ENCODE measurements at places on chromosomes 7 and 10.

GRCh38 chr7:28348636-28349035 is 63.7 kb upstream of the CREB5 start:
- DNase-seq, result no peak

DNA sequence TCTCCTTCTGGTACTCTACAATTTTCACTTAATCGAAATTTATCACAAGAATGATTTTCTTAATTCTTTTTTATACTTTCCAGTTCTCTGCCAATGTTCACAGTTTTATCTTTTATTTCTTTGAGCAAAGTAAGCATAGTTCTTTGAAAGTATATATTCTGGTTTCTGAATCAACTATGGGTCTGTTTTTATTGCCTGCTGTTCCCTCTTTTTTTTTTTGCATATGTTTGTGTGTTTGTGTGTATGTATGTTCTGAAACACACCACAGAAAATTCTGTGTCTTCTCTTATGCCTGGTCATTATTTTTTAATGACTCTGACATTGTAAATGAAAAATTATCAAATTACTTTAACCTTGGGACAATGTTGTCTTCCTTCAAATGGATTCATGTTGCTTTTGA is 15.9 kb upstream of the TMEM273 start:
- DNase-seq, result no peak

GRCh38 chr10:28892818-28893547 is 215.7 kb downstream of the BAMBI start:
- DNase-seq, result no peak

DNA sequence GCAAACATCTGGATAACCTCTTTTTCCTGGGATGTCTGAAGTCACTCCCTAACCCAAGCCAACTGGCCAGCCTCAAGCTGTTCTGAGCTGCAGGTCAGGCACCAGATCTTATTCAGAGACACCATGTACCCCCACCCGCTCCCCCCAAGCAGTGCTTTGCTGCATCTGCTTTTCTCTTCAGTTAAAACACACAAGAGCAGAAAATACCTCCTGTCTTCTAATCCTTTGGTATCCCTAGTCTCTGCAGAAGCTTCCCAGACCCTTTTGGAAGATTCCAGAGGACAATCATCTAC is 3.0 kb downstream of the ZNF488 start:
- no peak for DNase-seq

DNA sequence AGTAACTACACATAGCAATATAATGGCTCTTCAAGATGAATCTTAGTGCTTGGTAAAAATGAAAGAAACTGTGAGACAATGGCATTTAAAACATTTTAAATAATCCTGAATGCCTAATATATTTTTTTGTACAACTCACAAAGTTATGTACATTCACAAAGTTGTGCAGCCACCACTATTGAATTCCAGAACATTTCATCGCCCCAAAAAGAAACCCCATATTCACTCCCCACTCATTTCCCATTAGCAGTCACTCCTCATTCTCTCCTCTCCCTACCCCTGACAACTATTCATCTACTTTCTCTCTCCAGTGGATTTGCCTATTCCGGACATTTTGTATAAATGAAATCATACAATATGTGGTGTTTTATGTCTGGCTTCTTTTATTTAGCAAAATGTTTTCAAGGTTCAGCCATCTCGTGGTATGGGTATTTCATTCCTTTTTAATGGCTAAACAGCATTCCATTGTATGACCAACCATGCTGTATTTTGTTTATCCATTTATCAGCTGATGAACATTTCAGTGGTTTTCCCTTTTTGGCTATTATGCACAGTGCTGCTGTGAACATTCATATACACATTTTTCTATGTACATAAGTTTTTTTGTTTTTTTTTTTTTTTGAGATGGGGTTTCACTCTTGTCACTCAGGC is 34.7 kb downstream of the ENTPD7 start:
- DNase-seq, result no peak

GRCh38 chr7:151211155-151211772 is 976 bp upstream of the H2BK1 start:
- no peak for DNase-seq

- no peak for DNase-seq
Measured at GRCh38 chr7:46537191-46537905, 616.3 kb upstream of the IGFBP3 start.

GRCh38 chr10:124344931-124345330 is 73.8 kb downstream of the OAT start:
- no peak for DNase-seq

GRCh38 chr10:119677904-119678755 is 26.9 kb downstream of the BAG3 start:
- no peak for DNase-seq

DNA sequence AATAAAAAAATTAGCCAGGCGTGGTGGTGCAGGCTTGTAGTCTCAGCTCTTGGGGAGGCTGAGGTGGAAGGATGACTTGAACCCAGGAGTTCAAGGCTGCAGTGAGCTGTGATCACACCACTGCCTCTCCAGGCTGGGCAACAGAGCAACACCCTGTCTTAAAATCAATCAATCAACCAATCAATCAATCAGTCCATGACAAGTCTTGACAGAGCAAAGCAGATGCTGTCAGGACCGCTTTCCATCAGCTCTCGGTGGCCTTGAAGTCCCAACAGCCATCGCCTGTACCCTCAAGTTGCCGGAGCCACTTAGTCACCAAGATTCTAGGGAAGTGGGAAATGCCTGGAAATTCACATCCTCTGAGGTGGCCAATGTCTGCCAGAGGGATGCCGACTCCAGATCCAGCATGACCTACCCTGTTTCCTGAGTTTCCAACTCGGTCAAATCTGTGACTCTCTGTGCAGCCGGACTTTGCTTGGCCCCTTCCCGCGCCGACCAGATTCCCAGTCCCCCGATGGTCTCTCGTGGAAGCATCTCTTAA is 871 bp upstream of the CCL24 start:
- DNase-seq, result no peak

GRCh38 chr7:585229-585711 is 65.6 kb upstream of the PDGFA start:
- DNase-seq, result peak; percentile 32

DNA sequence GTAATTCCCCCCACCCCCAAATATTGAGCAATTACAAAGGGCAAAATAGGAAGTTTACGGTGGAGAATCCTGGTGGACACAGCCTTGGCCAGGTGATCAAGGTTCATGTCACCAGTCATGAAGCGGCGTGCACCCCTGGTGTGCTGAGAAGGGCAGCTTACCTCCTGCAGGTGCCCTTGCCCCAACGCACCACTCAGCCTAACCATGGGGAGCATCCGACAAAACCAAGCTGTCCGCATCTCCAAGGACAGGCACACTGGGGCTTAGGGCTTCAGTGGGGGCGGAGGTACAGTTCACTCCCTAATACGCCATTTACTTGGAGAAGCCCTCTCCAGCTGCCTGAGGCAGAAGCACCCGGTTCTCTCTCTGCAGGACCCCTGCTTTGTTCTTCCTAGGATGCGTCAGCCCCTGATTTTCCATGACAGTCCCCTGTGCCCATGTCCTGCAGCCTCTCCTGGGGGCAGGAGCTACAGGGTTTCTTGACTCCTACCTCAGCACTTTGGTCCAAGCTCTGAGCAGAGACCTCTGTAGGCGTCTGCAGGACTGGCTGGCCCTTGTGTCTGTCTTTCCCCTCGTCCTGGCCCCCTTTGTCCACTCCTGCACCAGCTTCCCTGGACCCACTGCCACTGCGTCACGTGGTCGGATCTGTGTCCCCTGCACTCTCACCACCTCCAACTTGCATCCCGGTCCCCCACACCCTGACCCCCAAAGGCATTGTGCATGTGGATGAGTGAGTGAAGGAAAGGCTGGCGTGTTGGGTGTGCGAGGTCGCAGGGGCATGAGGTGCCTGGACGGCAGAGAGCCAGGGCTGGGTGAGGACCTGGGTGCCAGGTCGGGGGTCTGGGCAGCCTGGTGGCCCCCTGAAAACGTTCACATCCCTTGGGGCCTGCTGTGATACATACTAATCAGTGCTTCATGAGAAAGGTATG is 113.7 kb downstream of the LHPP start:
- no peak for DNase-seq

DNA sequence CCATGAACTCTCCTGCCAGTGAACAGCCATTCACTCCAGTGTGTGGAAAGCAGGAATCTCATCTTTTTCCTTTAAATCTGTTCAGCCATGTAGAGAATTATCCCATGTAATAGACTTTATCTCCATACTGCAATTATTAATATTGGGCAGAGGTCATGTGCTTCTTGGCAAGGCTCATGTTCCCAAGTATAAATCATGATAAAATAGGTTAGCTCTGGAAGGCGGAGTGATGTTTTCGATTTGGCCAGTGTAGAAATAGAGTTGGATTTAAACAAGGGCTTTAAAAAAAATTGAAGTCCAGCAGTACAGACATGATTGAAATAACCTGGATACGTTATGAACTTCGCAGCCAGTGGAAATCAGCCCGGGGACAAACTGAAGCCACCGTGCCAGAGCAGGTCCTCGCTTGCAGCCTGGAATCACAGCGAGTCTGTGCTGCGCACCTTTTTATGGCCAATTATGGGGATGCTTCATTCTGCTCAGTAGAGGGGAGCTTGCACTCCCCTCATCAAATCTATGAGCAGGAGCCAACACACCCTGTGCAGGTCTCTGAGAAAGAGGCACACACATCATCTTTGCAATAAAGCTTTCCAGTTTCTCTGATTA is 654.0 kb upstream of the MKI67 start:
- DNase-seq, result no peak

DNA sequence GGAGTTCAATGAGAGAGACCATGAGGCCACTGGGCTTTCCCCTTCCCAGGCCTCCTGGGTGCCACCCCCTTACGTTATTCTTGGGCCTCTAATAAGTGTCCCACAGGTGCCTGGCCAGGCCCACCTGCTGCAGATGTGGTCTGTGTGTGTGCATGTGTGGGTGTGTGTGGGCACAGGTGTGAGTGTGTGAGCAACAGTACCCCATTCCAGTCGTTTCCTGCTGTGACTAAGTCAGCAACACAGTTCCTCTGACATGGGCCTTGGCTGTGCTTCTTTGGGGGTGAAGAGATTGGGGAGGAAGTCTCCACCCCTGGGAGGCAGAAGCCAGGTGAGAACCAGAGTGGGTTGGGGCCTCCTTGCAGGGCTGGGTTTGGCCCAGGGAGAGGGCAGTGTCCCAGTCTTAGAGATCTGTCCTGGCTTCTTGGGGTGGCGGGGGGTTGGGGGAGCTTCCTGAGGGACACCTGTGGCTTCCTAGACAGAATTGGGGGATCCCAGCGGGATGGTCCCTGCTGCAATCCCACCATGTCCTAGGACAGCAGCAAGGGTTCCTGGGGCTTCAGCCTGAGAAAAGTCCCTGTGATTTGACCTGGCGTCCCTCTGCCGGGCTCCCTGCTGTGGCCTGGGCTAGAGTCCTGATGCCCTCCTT is 4.1 kb upstream of the PILRB start:
- peak; percentile 49 for DNase-seq

DNA sequence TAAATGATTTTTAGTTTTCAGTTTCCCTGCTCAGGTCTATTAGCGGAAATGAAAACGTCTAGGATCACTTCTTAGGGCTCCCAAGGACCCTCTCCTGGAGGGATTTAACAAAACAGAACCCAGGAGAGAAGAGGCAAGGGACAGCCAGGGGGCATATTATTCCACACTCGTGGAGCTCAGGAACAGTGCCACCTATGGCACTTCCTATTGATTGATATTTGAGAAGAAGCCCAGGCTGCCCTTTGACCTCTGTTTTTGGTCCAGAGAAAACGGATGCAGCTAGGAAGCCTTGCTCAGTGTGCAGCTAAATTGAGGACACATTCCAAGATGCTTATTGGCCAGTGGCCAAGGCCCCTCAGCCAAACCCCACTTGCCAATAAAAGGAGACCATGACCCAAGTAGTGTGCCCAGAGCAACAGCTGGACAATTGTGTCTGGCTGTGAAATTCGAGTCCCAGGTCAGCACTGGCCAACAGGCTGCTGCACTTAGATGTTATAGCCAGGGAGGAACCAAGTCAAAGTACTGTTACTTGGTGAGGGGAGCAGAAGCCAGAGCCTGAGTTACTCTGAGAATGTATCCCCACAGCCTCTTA is 24.0 kb upstream of the GPNMB start:
- no peak for DNase-seq

- no peak for DNase-seq
Measured at GRCh38 chr7:67593794-67594193, 597.2 kb downstream of the TYW1 start.

DNA sequence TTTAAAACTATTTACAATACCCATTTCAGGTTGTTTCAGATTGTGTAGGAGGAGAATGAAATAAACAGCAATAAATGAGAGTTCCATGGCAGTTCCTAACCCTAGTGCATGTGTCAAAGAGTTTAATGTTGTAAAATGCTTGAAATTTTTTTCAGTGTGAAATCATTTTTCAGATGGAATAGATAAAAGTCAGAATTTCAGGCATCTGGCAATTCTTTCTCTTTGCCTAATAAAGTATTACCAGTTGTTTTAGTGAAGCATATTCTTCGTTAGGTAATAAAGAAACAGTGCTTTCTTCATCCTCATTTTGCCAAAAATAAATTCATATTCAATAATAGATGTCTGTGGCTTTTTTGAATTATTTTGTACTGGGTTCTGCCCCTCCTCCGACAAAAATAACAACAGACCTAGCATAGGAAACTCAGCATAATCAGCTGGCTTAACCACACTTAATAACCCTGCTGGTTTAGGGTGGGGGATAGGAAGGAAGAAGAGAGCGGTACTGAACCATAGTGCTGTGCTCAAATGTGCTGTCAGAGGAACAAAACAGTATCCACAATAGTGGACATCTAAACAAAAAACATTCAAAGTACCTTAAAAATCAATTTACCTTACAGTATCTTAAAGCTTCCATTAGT is 39.1 kb downstream of the MINDY3 start:
- no peak for DNase-seq

GRCh38 chr7:128045766-128046165 is 14.5 kb upstream of the LRRC4 start:
- no peak for DNase-seq

GRCh38 chr7:70347463-70348254 is 749.4 kb downstream of the AUTS2 start:
- DNase-seq, result no peak

GRCh38 chr7:28395404-28395803 is 16.9 kb upstream of the CREB5 start:
- no peak for DNase-seq

DNA sequence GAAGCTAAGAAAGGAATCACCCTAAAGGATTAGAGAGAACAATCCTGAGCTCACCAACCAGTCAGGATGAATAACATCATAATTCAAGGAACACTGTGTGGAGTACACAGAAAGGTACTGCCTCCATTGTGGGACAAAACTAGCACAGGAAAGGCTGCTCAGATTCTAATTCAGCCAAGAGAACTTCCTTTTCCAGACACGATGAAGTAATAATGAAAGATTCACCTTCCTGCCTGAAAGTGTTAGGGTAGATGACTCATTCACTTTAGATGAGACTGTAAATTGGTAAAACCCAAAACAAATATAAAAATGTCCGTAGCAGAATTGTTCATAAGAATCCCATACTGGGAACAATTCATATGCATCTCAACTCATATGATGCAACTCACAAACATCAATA is 167.2 kb downstream of the CDC14C start:
- DNase-seq, result no peak

- peak; percentile 22 for DNase-seq
Measured at GRCh38 chr7:115748123-115748738, 282.3 kb downstream of the TFEC start.

Data from CD4-positive, alpha-beta T cell treated with Interleukin-21 for 1 hour (primary cell).